AG04449 (cell line): ENCODE measurements at places on chromosomes 12 and 14.

- DNase-seq = no peak
These were observed 182.6 kb downstream of the CNTN1 start for GRCh38 chr12:40874868-40875267.

DNA sequence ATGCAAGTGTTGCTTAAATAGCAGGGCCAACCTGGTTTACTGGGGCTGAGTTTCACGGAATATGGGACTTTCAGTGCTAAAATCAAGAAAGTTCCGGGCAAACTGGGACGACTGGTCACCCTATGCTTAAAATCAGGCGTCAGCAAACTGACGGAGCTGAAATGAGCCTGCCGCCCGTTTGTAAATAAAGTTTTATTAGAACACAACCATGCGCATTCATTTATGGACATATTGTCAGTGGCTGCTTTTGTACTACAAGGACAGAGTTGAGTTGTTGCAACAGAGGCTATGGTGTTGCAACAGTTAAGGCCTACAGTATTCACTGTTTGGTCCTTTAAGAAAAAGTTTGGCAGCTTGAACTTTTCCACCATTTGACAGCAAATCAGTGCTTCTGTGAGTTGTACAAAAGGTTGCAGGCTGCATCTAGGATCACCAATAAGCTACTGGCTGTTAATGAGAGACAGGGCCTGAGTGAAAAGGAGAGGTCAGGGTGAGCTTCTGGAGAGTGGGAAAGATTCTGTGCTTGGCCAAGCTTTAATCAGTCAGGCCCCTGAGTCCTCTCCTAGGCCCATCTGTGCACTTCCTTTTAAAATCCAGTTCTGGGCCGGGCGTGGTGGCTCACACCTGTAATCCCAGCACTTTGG lies 13.3 kb downstream of the SELPLG start:
- no peak for DNase-seq

DNA sequence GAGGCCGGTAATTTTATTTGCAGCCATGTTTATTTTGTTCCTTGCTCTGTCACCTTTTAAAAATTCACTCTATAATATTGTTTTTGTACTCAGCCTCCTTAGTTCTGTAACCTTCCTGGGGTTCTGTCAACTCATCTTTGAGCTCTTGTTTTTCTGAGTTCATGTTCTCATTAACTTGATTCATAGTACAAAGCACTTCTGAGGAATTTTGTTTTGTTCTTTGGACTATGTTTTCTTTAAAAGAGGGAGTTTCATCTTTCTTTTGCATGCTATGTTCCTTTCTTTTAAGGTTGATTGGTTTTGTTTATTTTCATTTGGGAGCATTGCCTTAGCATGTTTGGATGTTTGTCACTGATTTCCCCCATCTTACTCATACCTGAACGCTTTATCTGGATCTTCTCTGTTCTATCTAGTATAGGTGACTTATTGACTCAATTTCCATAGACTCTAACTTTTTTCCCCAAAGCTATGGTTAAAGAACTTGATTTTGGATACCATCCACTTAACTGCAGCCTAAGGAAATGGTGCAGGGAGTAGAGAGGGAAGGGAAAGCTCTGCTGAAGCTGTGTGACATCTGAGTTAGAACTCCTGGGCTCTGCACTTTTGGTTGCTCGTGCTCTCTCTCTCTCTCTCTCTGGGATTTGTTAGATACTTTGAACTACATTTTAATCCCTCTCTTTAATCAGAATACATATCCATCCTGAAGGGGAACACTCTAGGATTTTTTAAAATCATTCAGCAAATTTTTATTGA lies 268.5 kb downstream of the PAWR start:
- DNase-seq = no peak

- DNase-seq = no peak
These were observed 5.9 kb upstream of the TMEM119 start for GRCh38 chr12:108603743-108604142.

DNA sequence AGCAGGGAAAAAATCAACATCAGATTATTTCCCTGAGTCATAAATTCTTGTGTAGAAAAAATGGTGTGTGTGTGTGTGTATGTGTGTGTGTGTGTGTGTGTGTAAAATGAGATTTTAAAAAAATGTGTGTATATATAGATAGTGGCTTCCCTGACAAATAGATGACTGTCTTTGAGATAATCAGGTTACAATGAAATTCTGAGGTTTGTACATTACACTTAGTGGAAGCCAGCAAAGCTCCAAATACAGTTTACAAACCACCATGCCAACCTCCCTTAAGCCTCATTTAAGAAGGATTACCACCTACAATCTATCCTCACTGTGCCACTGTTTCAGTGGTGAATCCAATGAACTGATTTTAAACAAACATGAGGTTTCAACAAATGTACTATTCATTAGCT lies 93.8 kb downstream of the MED13L start:
- DNase-seq = no peak

GRCh38 chr12:132173135-132174014 lies 29.1 kb downstream of the NOC4L start:
- DNase-seq = no peak

DNA sequence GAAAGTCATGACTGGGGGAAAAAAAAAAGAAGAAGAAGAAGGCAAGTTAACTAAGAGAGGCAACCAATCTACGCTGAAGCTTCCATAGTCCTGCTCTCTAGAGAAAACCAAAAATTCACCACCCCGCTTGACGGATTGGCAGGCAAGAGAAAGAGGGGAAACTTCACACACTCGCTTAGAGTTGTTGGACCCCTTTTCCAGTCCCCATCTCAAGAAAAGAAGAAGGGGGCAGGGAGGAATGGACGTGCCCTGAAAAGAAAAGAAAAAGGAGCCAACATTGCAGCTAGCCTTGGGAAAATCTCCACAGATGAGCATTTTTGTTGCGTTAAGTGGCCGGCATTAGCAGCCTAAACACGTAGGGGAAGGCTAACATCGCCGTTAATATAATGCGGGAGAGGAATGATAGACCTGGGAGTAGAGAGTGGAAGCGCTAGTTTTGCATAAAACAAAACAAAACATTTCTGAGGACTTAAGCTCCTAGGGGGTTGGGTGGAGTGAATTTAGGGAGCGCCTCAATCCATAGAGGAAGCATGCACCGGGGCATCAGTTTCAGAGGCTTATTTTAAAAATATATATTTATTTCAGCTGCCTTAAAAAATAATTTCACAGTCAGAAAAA lies 11.3 kb upstream of the FOXG1 start:
- DNase-seq = no peak

DNA sequence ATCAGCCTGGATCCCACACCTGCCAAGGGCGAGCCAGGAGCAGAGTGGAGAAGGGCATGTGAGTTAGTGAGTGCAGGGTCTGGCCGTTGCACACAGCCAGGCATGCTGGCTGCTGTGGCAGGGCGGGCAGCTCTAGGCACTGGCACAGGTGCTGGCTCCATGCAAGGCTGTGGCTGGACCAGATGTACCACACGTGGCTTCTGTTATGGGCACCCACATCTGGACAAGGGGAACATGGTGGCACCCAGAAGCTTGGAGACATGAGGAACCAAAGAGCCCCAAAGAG lies 20.1 kb downstream of the SERPINA3 start:
- DNase-seq = no peak

DNA sequence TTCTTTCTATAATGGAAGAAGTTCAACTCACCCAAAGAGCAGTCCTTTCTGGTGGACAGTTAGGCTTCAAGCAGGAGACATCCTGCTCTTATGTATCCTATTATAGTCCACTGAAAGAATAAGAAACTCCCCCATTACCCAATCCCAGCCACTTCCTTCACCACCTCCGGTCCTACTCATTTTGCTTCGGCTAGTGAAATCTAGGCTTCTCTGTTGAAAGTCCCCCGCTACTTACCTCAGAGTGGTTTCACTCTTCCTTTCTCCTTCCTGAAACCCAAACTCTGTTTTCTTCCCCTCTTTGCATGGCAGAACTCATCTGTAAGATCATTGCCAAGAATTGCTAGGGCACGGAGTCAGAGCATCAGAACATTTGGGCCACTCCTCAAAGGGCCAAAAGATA lies at the start of gene GPR84:
Gene GPR84 (minus strand): TSS at position 74 of the 400 bp plus-strand sequence. CDS start 635 bp downstream, outside the sequence.
- no peak for DNase-seq

DNA sequence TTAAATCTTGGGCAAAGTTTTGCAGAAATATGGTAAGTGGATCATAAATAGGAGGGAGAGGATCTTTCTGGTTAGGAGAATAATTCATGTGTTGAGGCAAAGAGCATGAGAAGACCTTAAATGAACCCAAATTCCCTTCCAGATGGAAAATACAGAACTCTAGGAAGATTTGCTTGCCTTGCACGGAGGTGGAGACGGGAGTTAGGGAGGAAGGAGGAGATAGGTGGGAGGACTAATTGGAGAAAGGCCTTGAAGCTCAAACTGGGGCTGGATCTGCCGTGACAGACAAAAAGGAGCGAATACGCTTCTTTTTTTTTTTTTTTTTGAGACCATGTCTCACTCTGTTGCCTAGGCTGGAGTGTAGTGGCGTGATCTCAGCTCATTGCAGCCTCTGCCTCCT lies 5.9 kb downstream of the GPRC5A start:
- no peak for DNase-seq

DNA sequence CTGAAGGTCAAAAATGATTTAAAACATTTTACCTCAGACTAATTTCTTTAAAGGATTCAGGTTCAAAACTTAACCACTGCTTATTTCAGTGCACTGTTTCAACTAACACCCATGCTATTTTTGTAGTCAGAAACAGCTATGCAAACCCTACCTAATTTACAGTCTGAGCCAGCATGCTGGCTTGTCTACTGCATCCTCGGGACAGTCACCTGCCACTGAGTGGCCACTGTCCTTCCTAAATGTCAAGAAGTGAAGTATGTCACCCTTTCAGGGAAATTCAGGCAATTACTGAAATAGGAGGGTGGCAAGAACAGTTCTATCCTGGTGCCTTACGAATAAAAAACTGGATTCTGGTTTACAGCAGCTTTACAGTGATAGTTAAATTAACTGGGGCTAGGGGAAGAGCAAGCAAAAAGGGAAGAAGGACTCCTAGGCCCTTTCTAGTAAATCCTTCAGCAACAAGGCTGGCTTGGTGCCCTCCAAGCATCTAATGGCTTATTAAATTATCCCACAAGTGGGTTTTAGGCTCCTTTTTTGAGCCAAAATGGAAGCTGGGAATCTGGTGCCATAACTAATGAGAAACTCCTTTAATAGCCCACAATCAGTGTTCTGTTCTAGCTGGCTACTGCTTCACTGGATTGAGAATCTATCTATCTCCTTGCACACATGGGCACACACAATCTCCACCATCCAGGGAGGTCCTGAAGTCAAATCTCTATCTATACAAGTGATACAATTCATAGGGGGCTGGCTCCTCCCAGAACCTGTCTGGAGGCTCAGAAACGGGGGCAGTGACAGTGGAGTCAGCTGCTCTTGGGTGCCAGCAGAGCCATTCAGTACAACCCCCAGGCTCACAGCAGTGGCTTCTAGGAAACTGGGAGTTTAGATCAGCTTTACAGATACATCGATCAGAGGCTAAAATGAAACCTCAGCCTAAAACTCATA lies 43.4 kb downstream of the SH2B3 start:
- DNase-seq = no peak

DNA sequence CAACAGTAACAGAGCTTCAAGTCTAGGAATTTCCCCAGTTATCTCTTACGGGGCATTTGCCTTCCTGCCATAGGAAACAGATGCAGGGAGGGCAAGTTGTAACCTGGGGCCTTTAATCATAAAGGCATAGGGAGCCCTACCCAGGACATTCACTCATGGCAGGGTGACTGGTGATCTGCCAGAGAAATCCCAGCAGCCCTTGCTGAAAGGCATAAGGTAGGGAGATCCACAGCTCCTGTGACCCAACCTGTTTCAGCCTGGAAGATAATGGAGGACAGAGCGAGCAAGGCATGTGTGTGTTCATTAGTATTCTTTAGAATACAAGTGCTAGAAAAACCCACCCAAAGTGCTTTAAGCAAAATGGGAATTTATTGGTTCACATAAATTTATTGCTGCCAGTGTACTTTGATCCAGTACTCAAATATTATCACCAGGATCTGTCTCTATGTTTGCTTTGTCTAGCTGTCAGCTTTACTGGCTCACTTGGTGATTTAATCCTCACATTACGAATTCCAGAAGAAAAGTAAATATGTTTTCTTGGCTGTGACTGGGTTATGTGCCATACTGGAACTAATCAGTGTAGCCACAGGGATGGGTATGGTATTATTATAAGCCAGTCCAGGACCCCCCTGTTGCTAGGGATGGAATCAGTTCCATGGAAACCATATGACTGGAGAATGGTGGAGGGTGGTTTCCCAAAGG lies 21.1 kb upstream of the AKAP6 start:
- DNase-seq = no peak

DNA sequence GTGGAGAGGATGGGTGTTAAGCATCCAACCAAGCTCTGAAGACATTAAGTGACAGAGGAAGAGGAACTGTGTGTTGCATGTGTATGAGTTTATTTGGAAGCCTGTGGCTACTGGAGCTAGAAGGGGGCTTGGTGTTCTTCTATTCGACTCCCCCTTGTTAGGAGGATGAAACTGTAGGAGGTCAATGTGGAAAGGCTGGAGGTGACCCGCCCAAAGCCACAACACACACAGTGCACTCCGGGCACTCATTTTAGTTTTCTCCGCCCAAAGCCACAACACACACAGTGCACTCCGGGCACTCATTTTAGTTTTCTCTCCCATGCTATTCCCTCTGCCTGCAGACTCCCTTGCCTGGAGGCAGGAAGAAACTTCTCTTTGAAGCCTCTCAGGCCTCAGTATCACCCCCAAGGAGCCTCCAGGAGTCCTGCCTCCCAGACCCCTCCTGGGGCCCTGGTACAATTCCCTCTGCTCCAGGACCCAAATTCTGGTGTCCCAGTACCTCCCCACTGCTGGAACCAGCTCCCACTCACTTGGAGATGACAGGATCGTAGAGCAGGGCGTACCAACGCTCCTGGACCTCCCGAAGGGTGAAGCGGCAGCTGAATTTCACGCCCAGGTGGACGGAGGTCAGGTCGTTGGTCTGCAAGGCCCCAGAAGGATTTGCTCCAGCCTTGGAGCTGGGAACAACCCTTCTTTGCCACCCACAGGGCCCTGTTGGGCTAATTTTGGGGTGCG lies 3.8 kb downstream of the MCRS1 start:
- DNase-seq = no peak

DNA sequence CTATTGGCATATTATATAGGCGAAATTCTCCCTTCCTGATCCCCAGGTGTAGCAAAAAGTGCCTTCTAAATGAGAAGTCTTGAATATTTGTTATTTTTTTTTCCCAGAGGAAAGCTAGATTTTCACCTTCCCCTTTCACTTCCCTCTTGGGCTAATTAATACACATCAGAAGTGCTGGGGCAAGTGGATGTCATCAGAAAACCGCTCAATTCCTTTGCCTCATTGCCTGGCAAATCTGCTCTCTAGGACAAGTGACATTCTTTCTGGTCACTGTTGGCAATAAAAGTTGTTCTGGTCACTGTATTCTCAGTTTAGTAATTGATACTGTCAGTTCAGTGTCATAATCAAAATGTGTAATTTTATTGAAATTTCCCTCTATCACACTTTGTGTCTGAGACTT lies 174.5 kb downstream of the ETNK1 start:
- no peak for DNase-seq

- DNase-seq = no peak
These were observed 191.1 kb downstream of the TMX1 start for GRCh38 chr14:51431033-51431709.

DNA sequence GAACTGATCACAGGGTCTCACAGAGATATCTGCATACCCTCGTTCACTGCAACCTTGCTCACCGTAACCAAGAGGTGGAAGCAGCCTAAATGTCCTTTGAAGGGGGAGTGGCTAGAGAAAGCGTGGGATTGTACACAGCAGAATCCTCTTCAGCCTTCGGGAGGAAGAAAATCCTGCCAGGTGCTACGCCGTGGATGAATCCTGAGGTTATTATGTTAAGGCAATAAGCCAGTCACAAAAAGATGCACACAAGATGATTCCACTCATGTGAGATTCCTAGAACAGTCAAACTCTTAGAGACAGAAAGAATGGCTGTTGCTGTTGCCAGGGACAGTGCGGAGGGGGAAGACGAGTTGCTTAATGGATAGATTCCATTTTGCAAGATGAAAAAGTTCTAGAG lies 39.6 kb upstream of the SFSWAP start:
- DNase-seq = no peak
